Right atrium auricular region (tissue), 2 donors: ENCODE measurements at places on chromosomes 1 and 21. TPM values are rescaled to one million over a fixed set of nuclear protein-coding genes. Genes with fewer than 3 reads are reported as not detected.

DNA sequence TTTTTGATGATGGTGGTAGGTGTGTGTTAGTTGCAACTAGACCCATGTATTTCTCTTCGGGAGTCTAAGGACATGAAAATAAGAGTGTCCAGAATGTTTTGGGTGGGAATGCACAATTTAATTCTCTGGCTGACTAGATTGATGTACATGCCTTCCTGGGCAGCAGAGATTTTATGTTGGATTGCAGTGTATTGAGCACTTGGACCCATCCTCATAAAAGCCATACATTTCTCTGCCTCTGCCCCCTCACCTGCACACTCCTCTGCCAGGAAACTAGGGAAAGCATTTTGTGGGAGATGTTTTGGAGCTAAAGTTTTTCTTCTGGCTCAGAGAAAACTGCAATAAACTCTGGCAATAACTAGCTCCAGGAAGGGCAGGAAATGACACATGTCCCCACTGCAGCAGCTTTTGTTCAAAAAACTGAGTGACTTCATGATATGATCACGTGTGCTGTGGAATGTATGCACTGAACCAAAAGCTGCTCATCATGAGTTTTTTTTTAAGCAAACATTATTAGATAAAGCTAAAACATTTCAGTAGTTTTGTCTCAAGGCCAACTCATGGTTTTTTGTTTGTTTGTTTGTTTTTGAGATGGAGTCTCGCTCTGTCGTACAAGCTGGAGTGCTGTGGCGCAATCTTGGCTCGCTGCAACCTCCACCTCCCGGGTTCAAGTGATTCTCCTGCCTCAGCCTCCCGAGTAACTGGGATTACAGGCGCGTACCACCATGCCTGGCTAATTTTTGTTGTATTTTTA, 17.6 kb downstream of the RIT1 start:
- H3K27ac ChIP-seq = peak overlapping the region; percentile 76
- peak; percentile 67 for DNase-seq
- H3K4me1 ChIP-seq = no peaks in the 10 kb centered on the region
- H3K27me3 ChIP-seq = no peaks in the 10 kb centered on the region
- no peak overlapping the region for H3K4me3 ChIP-seq

DNA sequence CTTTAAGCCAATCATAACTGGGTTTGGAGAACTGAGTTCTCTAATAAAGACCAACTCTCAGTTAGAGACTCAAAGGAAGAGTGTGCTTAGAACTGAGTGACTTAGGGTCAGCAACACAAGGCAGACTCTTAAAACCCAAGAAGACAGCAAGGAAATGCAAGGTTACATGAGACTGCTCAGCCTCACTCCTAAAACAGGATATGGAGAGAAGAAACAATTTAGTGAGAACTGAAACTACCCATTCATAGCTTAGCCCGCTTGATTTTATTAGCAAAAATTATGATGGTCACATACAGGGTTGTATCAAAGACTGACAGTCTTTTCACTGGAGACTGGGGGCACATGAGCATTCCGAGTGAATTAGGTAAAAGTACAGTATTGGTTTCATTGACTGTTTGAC, 78.9 kb upstream of the DMRTA2 start:
- no peak for DNase-seq
- no peak overlapping the region for H3K27ac ChIP-seq
- no peaks in the 10 kb centered on the region for H3K4me1 ChIP-seq
- peaks cover 19% of the 10 kb centered on the region for H3K36me3 ChIP-seq
- no peak overlapping the region for H3K4me3 ChIP-seq

GRCh38 chr1:153396461-153396860, 5.6 kb upstream of the S100A8 start:
- H3K36me3 ChIP-seq = no peaks in the 10 kb centered on the region
- H3K4me3 ChIP-seq = no peak overlapping the region
- H3K27ac ChIP-seq = no peak overlapping the region
- DNase-seq = peak; percentile 26
- H3K4me1 ChIP-seq = no peaks in the 10 kb centered on the region

The LGALS8 gene
- total RNA-seq = 113 TPM

The MYOC gene
- 4.4 TPM for total RNA-seq

The CYP4A11 gene
- total RNA-seq = not detected

DNA sequence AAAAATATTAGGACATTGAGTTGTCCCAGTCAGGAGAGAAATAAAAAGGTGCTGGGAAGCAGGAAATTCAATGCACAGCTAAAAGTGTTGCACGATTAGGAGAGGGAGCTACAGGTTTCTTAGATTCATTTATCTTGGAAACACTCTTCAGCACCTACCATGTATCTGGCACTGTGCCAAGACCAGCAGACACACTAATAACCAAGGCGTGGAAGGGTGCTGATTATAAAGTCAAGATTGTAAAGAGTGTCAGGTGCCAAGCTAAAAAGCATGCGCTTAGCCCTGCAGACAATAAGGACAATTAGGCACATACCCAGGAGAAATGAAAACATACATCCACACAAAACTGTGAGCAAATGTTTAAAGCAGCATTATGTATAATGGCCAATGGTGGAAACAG, 129.9 kb downstream of the DSCAM start:
- no peak for DNase-seq
- H3K4me1 ChIP-seq = no peaks in the 10 kb centered on the region
- no peaks in the 10 kb centered on the region for H3K27me3 ChIP-seq
- H3K4me3 ChIP-seq = no peak overlapping the region

GRCh38 chr1:186643614-186644013, 36.6 kb downstream of the PTGS2 start:
- no peaks in the 10 kb centered on the region for H3K27me3 ChIP-seq
- no peaks in the 10 kb centered on the region for H3K4me1 ChIP-seq
